DMS53 (cell line): ENCODE measurements at places on chromosomes 1 and 21.

GRCh38 chr1:47411436-47411835 is 4.6 kb upstream of the FOXE3 start:
- no peak for DNase-seq

GRCh38 chr1:232581932-232582331 is 48.0 kb downstream of the SIPA1L2 start:
- no peak for DNase-seq

DNA sequence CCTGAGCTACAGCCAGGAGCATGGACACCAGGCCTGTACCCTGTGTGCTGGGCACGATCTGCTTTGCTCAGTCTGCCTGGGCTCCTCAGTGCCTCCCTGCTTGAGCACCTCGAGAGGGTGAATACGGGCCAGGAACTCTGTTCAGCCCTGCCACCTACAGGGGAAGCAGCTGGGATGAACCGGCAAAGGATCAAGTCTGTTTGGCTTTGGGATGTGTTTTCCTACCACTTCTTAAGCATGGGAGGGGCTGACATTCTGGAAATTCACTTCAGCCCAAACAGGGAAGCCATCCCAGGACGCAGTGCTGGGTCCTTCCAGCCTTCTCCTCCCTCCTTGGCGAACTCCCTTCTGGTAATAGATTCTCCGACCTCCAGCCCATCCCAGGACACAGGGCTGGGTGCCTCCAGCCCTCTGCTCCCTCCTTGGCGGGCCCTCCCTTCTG is 55.8 kb upstream of the SELENON start:
- peak; percentile 67 for DNase-seq

GRCh38 chr21:34865400-34866241 is 183.5 kb downstream of the RUNX1 start:
- peak; percentile 6 for DNase-seq

DNA sequence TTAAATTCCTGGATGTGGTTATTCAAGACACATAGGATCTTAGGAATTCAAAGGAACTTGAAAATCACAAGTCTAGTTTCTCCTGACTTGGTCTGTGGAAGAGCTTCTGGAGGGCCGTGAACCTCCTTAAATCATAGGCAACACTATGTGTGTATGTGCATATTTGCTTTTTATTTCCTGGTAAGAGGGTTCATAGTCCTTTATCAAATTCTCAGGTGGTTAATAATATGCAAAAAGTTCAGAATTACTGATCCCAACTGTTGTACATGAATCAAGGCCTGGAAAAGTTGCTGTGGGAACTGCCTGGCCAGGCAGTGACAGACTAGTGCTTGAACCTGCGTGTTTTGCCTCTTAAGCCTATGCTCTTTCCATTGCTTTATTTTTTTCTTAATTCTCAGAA is 12.9 kb downstream of the MTR start:
- DNase-seq = no peak

GRCh38 chr1:34002810-34003209 is 138.9 kb downstream of the HMGB4 start:
- no peak for DNase-seq

DNA sequence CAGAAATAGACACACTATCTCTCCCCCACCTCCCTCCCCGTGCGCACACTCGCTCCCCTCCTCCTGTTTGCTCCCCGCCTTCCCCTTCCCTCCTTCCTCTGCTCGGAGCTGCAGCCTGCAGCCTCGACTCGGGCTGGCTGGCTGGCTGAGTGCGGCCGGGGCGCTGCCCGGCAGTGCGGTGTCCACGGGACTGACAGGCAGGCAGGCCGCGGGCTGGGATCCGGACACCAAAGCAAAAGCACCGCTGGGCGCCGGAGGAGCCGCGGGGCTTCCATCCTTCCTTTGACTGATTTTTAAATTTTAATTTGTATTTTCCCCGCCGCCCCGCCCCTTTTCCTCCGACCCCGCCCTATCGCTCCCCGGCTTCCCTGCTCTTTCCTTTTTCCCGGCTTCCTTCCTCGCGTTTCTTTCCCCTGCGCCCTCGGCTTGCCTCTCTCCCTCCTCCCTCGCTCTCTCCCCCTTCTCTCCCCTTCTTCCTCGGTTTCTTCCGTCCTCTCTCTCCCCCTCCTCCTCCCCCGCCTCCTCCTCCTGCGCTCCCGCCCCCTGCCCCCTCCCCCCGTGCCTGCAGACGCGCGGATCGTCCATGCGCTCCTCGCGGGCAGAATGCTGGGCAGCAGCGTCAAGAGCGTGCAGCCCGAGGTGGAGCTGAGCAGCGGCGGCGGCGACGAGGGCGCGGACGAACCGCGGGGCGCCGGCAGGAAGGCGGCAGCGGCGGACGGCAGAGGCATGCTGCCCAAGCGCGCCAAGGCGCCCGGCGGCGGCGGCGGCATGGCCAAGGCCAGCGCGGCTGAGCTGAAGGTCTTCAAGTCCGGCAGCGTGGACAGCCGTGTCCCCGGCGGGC is 109.4 kb downstream of the NAV1 start:
- DNase-seq = peak; percentile 84
